ENCODE measurements at places on chromosomes 2 and 18. TPM values are rescaled to one million over a fixed set of nuclear protein-coding genes. Genes with fewer than 3 reads are reported as not detected.

DNA sequence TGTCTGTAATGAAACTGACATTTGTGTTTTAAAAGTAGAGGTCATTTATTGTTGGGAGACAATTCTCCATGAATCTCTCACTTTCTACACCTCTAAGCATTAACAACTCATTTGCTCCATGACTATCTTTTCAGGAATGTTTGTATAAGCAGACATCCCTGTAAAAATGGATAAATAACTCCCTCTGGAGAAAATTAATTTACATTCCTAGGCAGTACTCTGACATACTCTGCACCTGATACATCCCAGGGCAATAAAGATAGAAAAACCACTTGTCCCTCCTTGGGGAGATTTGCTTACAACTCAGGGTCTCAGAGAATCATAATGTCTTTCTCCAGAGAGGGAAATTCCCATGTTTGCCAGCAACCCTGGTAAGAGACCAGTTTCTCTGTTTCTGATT lies 1037.7 kb upstream of the SLC39A10 start:
- no peaks in the 10 kb centered on the region for H3K36me3 ChIP-seq
- H3K4me1 ChIP-seq: no peaks in the 10 kb centered on the region
- no peak overlapping the region for H3K27ac ChIP-seq
- H3K27me3 ChIP-seq: no peaks in the 10 kb centered on the region
- DNase-seq: no peak

DNA sequence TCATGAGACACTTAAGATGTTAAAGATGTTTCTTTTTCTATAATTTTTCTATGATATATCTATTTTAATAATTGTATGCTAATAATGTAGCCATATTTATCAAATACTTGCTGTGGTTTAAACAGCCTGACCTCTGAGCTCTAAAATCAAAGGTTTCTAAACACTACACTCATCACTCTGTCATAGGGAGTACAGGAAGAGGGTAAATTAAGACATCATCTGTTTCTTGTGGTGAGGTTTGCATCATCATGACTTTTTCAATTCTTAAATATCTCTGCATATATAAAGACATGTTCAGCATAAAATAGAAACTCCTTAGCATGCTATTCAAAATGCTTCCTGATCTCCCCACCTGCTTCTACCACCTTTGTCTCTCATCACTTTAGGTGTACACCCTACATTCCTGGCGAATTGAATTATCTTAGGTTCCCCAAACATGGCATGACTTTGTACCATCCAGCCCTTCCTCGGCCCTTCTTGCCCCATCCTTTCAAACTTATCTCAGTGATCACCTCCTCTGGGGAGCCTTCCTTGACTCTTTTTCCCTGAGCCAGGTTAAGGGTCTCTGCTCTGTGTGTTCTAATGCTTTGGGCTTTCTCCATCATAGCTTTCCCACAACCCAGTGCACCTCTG lies 105.3 kb upstream of the TTN start:
- H3K27ac ChIP-seq: no peak overlapping the region
- H3K4me1 ChIP-seq: peaks cover 18% of the 10 kb centered on the region
- H3K27me3 ChIP-seq: no peaks in the 10 kb centered on the region
- H3K36me3 ChIP-seq: no peaks in the 10 kb centered on the region
- no peak overlapping the region for H3K4me3 ChIP-seq
- DNase-seq: no peak

DNA sequence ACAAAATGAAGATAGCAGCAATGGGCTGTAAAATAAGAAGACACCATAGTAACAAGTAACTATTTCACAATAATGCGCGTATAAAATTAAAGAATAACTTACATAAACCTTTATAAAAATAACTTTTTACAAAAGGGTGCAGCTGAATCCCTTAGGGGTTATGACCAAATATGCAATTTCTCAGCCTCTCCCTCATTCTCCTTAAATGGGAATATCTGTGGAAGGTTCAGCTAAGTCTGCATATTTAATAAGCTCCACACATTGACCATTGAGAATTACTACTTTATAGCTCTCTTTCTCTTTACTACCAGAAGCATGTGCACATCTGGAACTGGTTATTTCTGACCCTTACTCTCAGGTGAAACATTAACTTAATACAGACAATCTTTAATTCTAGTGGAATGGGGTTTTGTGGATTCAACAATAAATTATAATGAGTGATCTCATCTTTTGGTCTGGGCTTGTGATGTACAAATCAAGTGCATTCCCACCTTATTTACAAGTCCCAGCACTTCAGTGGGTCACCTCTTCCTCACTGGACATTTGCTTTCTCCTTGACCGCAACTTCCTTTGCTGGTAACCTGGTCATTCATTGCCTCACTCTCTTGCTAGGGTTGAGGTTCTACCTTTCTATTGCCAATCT lies 15.7 kb downstream of the ARHGAP15 start:
- H3K4me3 ChIP-seq: no peak overlapping the region
- H3K27me3 ChIP-seq: no peaks in the 10 kb centered on the region
- H3K27ac ChIP-seq: no peak overlapping the region
- no peaks in the 10 kb centered on the region for H3K4me1 ChIP-seq
- no peak for DNase-seq

DNA sequence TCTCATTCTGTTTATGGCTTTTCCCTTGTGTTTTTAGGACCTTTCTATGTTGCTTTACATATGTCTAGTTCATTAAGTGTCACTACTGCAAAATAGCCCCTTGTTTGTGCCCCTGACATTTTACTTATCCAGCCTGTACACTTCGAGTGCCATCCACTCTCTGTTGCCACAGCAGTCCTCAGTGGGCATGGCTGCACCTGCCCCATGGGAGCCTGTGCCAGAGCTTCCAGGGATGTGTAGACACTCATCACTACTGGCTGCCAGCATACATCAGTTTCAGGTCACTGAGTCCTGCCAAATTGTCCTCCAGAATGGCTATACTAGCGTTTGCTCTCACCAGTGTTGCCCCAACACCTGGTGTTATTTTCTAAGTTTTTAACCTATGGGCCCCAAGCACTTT lies 80.4 kb downstream of the ARMC9 start:
- H3K27me3 ChIP-seq: no peaks in the 10 kb centered on the region
- H3K27ac ChIP-seq: no peak overlapping the region
- no peaks in the 10 kb centered on the region for H3K4me1 ChIP-seq

- no peaks in the 10 kb centered on the region for H3K36me3 ChIP-seq
- DNase-seq: no peak
- no peaks in the 10 kb centered on the region for H3K27me3 ChIP-seq
- H3K27ac ChIP-seq: no peak overlapping the region
- peaks cover 10% of the 10 kb centered on the region for H3K4me1 ChIP-seq
Measured at GRCh38 chr2:173572848-173573247, 218.2 kb downstream of the CDCA7 start.

DNA sequence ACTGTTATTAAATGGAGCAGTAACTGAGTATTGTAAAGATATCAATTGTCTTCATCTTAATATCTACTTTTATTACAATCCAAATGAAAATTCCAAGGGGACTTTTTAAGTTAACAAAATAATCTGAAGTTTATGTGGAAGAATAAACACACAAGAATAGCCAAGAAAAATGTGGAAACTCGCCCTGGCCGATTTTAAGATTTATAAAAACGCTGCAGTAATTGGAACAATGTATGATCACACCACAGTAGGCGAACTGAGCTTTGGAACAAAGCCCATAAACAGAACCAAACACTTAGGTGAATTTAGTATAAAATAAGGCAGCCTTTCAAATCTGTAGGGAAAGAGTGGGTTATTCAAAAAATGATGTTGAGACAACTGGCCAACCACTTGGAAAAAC lies 96.3 kb downstream of the ANTXR1 start:
- no peak overlapping the region for H3K27ac ChIP-seq
- H3K36me3 ChIP-seq: no peaks in the 10 kb centered on the region
- DNase-seq: no peak
- no peak overlapping the region for H3K4me3 ChIP-seq

DNA sequence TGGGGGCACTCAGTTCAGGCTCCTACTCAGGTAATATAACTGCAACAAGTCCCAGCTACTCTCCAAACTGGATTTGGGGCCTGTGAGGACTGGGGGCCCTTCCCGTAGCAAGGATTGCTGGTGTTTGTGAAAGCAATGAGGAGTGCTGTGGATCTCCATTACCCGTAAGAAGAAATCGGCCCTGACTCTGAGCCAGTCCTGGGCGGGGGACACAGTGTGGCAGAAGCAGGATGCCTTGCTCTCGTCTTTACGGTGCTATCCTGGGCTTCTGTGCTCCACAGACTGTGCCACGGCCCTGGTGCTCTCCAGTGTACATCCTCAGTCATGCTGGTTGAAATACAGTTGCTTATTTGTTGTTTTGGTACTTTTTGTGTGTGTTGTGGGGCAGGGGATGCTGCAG lies 172.9 kb downstream of the NDUFA10 start:
- no peaks in the 10 kb centered on the region for H3K36me3 ChIP-seq
- no peak for DNase-seq
- no peak overlapping the region for H3K27ac ChIP-seq
- H3K4me3 ChIP-seq: no peak overlapping the region
- H3K27me3 ChIP-seq: no peaks in the 10 kb centered on the region

- H3K4me1 ChIP-seq: no peaks in the 10 kb centered on the region
- H3K4me3 ChIP-seq: no peak overlapping the region
- H3K27me3 ChIP-seq: no peaks in the 10 kb centered on the region
- no peak overlapping the region for H3K27ac ChIP-seq
- no peak for DNase-seq
Measured at GRCh38 chr2:18477293-18477692, 83.2 kb downstream of the RDH14 start.

GRCh38 chr18:11747731-11748130 lies 58.7 kb downstream of the GNAL start:
- H3K4me3 ChIP-seq: no peak overlapping the region
- DNase-seq: no peak
- H3K27ac ChIP-seq: no peak overlapping the region
- H3K27me3 ChIP-seq: peaks cover 18% of the 10 kb centered on the region

DNA sequence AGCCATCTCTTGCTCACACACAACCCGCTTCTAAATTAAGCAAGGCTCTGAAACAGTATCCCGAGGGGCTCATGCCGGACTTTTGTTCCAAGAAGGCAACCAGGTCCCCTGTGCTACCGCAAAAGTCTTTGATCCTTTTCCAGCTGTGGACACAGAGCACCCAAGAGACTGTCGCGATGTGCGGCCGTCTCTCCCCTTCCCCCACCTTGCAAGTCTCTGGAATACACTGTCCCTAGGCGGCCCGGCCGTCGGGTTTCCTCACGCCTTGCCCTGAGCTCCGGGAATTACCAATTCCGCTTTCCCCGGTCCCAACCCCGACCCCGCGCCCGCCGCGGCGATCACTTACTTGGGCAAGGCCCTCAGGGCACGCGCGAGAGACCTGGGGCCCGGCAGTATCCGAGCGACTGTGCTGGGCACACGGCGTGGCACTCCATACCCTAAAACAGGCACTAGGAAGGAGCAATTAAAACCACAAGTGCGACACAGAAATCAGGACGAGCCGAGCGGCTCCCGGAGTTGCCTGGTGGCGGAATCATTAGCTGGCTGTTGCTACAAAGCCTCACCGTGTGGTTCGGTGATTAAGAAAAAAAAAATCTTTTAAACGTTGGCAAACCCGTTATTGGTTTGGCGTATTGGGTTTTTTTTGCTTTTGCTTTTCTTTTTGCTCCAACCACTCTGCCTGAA lies 2.2 kb upstream of the DLX1 start:
- H3K27me3 ChIP-seq: peaks cover 8% of the 10 kb centered on the region
- no peak for DNase-seq
- no peak overlapping the region for H3K27ac ChIP-seq
- H3K4me1 ChIP-seq: no peaks in the 10 kb centered on the region
- H3K36me3 ChIP-seq: no peaks in the 10 kb centered on the region

DNA sequence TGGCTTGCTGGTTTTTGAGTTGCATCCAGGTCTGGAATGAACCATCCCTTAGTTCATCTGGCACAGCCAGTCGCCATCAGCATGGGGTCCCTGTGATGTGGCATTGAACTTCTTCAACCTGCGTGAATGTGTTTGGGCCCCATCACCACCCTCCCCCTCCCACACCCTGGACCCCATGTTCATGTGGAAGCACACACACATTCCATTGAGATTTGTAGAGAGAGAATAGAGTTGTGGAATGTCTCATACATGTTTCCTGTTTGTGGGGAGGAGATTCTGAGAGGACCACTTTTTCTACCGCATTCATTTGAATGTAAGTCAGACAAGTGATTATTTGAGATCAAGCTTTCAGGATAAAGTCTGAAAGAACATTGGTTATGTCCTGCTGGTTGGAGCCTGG lies 117.6 kb upstream of the EML6 start:
- no peak overlapping the region for H3K27ac ChIP-seq
- peaks cover 21% of the 10 kb centered on the region for H3K4me1 ChIP-seq
- DNase-seq: no peak
- H3K27me3 ChIP-seq: no peaks in the 10 kb centered on the region
- no peaks in the 10 kb centered on the region for H3K36me3 ChIP-seq

DNA sequence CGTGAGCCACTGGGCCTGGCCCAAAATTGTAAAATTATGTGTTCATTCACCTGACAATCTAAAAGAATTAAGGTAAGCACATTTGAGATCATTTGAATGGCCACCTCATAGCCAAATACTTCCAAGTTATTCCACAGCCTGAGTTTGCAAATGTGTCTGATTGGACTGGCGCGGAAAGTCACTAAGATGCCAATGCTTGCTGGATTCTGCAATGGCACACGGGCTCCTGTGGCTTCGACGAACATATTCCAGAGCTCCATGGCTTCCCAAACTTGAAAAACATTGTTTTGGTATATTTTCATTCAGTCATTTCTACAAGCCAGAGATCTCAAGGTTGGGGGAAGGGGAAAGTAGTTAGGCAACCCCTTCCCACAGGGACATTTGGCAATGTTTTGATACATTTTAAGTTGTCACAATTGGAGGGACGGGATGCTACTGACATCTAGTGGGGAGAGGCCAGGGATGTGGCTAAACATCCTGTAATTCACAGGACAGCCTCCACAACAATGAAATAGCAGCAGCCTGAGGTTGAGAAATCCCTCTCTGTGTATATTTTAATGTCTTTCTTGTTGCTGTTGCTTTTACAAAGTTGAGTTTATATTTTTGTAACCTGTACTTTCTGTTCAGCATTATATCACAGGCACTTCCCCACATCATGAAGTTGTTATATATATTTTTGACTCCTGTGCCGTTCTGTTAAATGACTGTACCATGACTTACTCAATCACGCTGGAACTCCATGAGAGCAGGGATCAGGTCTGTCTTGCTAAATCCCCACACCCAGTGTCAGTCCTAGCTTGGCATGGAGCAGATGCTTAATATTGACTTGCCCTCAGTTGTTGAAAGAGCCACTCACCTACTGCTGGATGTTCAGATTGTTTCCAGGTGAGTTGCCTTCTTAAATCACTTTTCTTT lies 56.9 kb downstream of the COL4A4 start:
- H3K4me1 ChIP-seq: peaks cover 2% of the 10 kb centered on the region
- no peaks in the 10 kb centered on the region for H3K36me3 ChIP-seq
- no peak overlapping the region for H3K27ac ChIP-seq
- no peaks in the 10 kb centered on the region for H3K27me3 ChIP-seq
- H3K4me3 ChIP-seq: no peak overlapping the region
- DNase-seq: peak; percentile 54

The PAX8 gene
- total RNA-seq: 0.75 TPM

The MPV17 gene
- total RNA-seq: 36.7 TPM

The BOD1L2 gene
- total RNA-seq: not detected

The LONRF2 gene
- total RNA-seq: 6.9 TPM

The CD8B2 gene
- total RNA-seq: not detected

The ARHGAP28 gene
- total RNA-seq: 5.5 TPM

The PCARE gene
- not detected for total RNA-seq

The COL5A2 gene
- 9.0 TPM for total RNA-seq

The CCDC141 gene
- total RNA-seq: 6.2 TPM

All from pancreas (tissue), 10 donors.